A673 (cell line): ENCODE measurements at places on chromosomes 3 and 15. TPM values are rescaled to one million over a fixed set of nuclear protein-coding genes. Genes with fewer than 3 reads are reported as not detected.

SLTM gene
- total RNA-seq, result 117 and 127 TPM in 2 replicates

SLC22A13 gene
- total RNA-seq, result 0.66 and 1.1 TPM in 2 replicates

NEK10 gene
- 0.34 and 0.79 TPM in 2 replicates for total RNA-seq

DPPA2 gene
- not detected in 2 replicates for total RNA-seq

NGLY1 gene
- 30.4 and 37.0 TPM in 2 replicates for total RNA-seq

GOLGA6A gene
- not detected in 2 replicates for total RNA-seq

ROPN1 gene
- total RNA-seq, result not detected in 2 replicates

ENTPD3 gene
- 0.54 and 1.3 TPM in 2 replicates for total RNA-seq

THRB gene
- 0.11 and 0.22 TPM in 2 replicates for total RNA-seq

ZNF620 gene
- 6.0 and 7.9 TPM in 2 replicates for total RNA-seq

SLC38A3 gene
- total RNA-seq, result 0.31 TPM in 1 of 2 replicates, not detected in the other

REC114 gene
- total RNA-seq, result not detected in 2 replicates

CCR1 gene
- not detected in 2 replicates for total RNA-seq

PAQR9 gene
- 0.19 and 0.28 TPM in 2 replicates for total RNA-seq

GRCh38 chr15:60572541-60573421 lies 93.8 kb upstream of the ICE2 start:
- DNase-seq, result no peak

DNA sequence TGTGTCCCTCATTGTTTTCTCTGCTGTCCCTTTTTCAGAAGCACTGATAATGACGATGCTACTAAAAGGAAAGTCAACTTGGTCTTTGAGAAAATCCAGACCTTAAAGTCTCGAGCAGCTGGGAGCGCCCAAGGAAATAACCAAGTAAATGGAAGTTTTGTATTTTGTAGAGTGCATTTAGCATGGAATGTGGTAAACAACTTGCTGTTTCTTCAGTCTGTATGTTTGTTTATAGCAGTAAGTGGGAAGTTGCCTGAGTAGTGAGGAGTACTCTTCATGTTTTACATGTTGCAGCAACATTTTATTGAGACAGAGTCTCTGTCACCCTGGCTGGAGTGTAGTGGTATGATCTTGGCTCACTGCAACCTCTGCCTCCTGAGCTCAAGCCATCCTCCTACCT lies 66.0 kb downstream of the CGNL1 start:
- DNase-seq, result no peak

DNA sequence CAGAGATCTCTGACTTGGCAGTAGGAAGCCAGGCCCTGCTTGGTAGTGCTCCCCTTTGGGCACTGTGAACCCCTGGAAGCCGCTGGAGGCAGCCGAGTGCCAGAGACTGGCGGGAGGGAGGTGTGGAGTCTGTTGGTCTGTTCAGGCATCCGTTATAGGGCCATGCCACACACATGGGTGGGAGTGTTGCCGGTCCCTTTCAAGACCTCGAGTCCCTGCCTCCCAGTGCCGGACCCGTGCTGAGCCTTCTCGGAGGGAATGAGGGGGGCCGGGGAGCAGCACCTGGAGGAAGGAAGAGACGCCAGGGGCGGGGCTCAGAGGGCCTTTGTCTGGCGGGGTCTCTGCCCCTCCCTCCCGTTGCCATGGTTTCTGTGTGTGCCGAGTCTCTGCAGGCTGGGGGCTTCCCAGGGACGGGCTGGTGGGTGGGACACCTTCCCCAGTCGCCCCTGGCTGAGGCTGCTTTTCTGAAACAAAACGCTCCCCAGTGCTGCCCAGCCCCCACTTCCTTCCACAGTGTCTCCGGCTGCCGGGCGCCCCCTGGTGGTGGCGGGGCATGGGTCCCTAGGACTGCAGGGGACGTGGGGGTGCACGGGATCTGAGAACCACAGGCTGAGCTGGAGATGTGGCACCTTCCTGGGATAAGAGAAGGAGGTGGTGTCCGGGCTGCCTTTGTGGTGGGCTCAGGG lies 10.0 kb downstream of the GNAI2 start:
- DNase-seq, result peak; percentile 85

DNA sequence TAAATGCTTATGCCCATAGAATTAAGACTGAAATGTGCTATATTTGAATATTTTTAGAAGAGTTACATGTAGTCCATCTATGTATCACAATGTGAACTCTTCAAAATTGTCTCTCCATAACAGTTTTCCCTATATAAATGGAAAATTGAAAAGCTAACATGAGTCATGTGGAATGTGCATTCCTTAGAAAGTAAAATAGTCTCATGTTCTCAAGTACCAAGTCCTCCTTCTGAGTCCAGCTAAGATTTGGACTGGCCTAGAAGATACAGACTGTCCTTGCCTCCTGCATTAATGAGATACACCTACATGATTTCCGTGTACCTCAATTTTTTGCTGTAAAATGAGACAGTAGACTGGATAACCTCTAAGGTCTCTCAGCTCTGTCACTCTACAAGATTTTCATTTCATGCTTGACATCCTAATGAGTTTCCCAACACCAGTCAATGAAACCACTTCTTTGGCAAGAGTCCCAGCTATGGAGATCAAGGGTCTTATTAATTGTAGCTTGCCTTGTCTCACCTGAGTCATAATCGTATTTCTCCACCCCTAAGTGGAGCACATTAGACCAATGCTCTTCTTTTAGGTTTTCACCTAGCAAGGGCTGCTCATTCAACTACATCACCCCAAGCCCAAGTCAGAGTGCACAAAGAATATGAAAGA lies 350.6 kb upstream of the IL12A start:
- DNase-seq, result no peak

- peak; percentile 48 for DNase-seq
Observed at GRCh38 chr3:128322030-128323022, 144.4 kb downstream of the DNAJB8 start.

DNA sequence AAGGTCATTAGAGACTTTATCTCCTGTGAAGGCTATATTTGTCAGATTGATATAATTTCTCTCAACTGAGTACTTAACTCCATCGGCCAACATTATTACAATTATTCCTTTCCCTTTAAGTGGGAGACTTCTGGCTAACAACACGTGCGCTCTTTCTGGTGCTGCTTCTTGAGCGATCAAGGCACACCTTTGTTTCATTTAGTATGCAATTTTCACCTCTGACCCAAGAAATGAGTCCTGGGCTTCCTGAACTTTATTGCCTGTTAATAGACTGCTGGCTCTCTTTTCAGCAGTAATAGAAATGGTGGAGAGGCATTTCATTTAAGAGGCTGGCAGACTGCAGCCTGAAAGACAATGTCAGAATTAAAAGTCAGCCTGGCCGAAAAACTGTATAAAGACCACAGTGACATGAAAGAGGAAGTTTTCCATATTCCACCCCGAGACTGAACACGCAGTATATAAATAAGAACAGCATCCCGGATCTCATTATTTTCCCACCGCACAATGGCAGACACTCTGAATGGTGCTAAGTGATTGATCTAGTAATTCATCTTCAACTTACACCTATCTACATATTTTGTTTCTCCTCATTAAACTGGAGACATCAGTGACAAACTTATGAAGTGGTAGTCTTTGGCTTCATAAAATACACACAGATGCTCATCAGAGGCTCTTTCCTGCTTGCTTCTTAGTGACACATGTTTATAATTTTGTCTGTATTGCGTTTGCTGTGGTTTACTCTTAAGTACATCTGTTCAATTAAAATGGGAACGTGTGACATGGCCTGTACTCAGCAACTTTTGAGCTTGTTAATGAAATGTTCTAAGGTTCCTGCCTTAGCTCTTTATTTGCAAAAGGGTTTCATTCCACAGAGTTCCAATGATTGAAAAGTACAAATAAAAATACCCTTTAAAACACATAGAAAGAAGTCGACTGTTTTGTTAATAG lies 299.9 kb downstream of the MECOM start:
- no peak for DNase-seq

DNA sequence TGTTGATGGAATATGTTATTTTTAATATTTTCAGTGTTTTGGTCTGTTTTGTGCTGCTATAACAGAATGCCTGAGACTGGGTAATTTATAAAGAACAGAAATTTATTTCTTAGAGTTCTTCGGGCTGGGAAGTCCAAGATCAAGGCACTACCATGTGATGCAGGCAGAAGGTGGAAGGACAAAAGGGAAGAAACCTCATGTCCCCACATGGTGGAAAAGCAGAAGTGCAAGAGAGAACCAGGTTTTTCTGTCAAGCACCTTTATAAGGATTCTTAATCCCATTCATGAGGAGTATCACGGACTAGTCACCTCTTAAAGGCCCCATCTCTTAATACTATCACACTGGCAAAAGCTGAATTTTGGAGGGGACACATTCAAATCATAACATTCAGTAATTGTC lies 57.9 kb upstream of the EPHB3 start:
- no peak for DNase-seq

DNA sequence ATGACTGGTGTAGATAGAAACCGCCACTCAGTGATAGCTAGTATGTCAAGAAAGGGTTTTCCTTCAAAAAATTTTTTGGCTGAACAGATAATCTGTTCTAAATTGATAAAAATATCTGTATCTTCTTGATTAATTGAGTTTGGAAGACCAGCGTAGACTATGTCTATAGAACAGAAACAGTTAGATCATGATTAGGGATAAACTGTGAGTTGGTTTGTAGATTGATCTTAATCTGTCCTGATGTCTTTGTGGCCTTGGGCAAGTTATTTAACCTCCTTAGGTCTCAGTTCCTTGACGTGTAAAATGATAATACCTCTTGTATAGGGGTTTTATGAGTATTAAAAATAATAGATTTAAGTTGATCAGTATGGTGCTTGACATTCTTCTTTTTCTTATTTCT lies 4.7 kb downstream of the NFKBIZ start:
- DNase-seq, result no peak

DNA sequence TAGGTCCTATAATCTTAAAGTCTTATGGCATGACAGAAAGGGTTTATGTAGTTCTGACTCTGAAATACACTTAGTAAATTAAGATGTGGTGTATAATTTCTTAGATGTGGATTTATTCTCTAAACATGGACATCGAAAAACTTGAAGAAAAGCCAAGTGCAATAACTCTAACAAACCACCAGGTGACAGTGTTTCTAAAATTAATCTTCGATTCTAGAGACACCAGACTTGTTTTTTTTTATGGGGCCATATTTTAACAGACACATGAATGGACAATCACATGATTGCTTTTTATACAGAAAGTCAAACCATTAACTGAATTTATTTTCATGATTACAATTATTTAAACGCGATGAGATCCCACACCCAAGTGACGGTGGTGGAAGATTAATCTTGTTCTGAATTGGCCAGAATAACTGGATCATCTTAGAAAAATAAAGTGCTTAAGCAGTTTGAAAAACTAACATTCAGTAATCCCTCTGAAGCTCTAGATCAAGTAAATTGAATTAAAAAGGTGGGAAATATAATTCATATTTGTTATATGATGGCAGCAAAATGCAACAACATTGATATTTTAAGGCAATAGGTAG lies 305.1 kb downstream of the LSAMP start:
- peak; percentile 80 for DNase-seq

- peak; percentile 44 for DNase-seq
Observed at GRCh38 chr3:190322604-190323245, 479 bp upstream of the CLDN1 start.

DNA sequence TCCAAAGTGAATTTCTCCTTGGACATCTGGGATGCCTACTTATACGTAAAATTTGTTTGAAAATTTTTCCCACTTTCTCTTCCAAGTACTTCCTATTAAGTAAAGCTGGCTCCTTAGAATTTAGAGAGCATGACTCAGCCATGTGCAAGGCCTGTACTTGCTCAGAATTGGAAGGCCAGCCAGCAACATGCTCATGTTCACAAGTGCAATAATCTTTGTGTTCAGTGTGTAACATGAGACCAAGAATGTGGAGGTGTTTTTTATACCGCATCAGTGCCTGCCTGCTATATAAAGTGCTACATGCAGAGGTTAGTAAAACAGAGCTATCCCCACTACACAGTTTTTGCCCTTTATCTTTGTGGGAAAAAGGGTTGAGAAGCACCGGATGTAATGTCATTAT lies 151.9 kb upstream of the FEZF2 start:
- DNase-seq, result no peak

DNA sequence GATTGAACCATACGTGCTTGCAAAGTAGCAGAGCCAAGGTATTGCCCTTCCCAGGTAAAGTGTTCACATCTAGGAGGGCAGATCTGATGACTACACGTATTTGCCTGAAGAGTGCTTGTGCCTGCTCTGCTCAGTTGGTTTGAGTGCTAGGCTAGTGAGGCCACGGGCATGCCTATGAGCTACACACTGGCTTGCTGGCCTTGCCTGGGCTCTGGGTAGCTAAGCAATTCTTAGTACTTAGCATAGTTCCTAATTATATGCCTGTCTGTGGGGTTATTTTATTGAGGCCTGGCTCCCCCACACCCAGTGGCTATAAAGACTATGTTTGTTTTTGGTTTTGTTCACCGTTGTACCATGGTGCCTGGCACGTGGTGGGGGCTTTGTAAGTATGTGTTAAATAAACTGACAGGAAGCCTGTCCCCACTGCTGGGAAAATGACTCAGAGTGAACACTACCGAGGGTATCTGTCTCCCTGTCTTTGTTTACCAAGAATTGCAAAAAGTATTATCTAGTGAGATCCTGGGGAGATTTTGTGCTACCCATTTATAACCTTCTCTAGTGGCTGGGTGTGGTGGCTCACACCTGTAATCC lies 72.1 kb upstream of the ETV5 start:
- no peak for DNase-seq

- no peak for DNase-seq
Observed at GRCh38 chr3:193901007-193901406, 234.9 kb upstream of the HES1 start.

GRCh38 chr3:121529308-121529707 lies 16.5 kb downstream of the POLQ start:
- peak; percentile 16 for DNase-seq

GRCh38 chr3:125231895-125232294 lies 19.3 kb upstream of the SLC12A8 start:
- DNase-seq, result no peak

DNA sequence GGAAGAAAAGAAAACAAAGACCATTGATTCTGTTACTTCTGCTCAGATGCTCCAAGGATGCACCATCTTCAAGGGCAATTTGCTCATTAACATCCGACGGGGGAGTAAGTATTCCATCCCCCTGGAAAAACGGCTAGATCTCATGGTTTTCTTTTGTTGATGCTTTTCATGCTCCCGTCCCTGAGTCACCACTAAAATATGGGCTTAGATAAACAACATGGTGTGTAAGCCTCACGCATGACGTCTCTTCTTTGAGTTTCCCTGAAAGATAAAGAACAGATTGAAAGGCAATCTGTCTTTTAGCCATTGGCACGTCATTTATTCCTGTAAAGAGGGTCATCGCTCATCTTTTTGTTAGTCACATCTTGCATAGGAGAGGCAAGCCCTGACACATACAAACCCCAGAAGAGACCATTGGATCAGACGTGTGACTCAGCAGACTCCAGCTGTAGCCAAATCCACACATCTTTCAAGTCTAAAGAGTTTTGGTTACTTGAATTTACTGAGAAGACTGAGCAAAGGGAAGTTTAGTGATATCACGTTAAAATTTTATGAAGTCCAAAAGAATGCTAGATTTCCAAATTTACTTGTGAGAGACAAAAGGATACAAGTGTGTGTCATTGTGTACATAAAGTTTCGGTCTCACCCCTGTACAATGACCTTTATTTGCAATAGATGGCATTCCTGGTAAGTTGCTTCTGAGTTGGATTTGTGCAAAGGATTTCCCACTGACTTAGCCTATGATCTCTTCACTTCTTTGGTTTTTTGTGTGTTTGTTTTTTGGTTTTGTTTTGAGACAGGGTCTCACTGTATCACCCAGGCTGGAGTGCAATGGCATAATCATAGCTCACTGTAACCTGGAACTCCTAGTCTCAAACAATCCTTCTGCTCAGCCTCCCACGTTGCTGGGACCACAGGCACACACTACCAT lies 110.5 kb downstream of the PGPEP1L start:
- peak; percentile 70 for DNase-seq

GRCh38 chr15:60673166-60673565 lies 194.2 kb upstream of the ICE2 start:
- DNase-seq, result no peak
